ENCODE measurements at places on chromosomes 6 and 20.

- DNase-seq: no peak
- H3K27ac ChIP-seq: no peak overlapping the region
- H3K4me1 ChIP-seq: no peaks in the 10 kb centered on the region
- H3K4me3 ChIP-seq: no peak overlapping the region
- H3K27me3 ChIP-seq: no peaks in the 10 kb centered on the region
- H3K36me3 ChIP-seq: no peaks in the 10 kb centered on the region
Observed at GRCh38 chr6:145643760-145644159, 91.6 kb downstream of the EPM2A start.

DNA sequence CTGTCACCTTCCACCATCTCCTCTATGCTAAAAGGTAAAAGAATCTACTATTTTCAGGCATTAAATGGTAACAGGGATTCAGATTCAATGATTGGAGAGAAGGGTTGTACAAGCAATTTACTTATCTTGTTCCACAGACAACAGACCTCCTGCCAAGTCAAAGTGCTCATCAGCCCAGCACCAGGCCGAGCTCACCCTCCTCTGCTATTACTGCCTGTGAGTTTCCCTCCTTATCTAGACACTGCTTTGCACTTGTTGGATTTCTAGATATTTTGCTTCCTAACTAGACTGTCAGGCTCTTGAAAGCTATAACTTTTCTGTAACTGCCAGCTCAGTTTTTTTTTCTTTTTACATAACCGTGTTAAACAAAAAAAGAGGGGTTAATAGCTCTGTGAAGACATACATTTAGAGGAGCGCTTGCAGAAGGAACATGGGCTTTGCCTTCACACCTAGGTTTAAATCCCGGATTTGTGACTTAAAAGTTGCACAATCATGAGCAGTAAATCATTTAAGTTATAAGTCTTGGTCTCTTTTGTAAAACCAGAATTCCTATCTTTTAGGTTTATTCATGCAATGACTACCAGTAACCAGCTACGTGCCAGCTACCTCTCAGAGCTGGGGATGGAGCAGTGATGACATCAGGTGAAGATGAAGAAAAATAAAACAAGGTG is 1.1 kb upstream of the FAM162B start:
- H3K4me3 ChIP-seq: peak overlapping the region; percentile 89
- H3K27me3 ChIP-seq: peaks cover 54% of the 10 kb centered on the region
- H3K27ac ChIP-seq: no peak overlapping the region
- H3K4me1 ChIP-seq: peaks cover 8% of the 10 kb centered on the region

GRCh38 chr6:1986454-1987243 is 258.8 kb downstream of the GMDS start:
- H3K27ac ChIP-seq: no peak overlapping the region
- no peaks in the 10 kb centered on the region for H3K27me3 ChIP-seq
- H3K4me1 ChIP-seq: no peaks in the 10 kb centered on the region
- peaks cover 15% of the 10 kb centered on the region for H3K36me3 ChIP-seq
- H3K4me3 ChIP-seq: no peak overlapping the region

- no peak overlapping the region for H3K4me3 ChIP-seq
- DNase-seq: no peak
- peaks cover 8% of the 10 kb centered on the region for H3K27me3 ChIP-seq
- H3K27ac ChIP-seq: no peak overlapping the region
- no peaks in the 10 kb centered on the region for H3K36me3 ChIP-seq
Observed at GRCh38 chr6:72553531-72554511, 68.0 kb upstream of the KCNQ5 start.

GRCh38 chr20:44759595-44759994 is 13.9 kb downstream of the KCNK15 start:
- peaks cover 8% of the 10 kb centered on the region for H3K27me3 ChIP-seq
- H3K4me1 ChIP-seq: no peaks in the 10 kb centered on the region
- DNase-seq: no peak
- H3K4me3 ChIP-seq: no peak overlapping the region
- no peak overlapping the region for H3K27ac ChIP-seq
- H3K36me3 ChIP-seq: no peaks in the 10 kb centered on the region

DNA sequence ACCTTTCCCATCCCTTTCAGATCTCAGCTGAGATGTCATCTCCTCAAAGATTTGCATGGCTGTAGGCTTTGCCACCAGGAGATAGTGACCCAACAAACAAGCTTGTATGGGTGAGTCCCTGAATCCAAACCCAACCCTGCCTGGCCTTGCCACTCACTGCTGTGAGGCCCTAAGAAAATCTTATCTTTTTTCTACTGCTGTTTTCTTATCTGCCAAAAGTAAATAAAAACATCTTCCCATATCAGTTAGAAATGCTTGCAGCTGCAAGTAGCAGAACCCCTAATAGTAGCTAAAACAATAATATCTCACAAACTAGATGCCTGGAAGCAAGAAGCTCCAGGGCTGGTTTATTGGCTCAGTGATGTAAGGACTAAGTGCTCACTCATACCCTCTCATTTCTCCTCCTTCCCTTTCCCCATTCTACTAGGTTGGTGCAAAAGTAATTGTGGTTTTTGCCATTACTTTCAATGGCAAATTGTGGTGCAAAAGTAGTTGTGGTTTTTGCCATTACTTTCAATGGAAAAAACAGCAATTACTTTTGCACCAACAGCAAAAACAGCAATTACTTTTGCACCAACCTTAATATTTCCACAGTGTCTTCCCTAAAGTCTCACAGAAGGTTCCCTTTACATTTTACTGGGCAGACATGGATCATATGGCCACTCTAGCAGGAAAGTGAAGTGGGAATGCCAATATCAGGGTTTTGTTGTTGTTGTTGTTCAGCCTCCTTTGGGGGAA is 56.7 kb upstream of the PSMF1 start:
- no peak for DNase-seq
- no peaks in the 10 kb centered on the region for H3K4me1 ChIP-seq
- no peaks in the 10 kb centered on the region for H3K36me3 ChIP-seq
- no peak overlapping the region for H3K4me3 ChIP-seq
- H3K27me3 ChIP-seq: no peaks in the 10 kb centered on the region
- H3K27ac ChIP-seq: no peak overlapping the region

- no peaks in the 10 kb centered on the region for H3K27me3 ChIP-seq
- H3K36me3 ChIP-seq: peaks cover 2% of the 10 kb centered on the region
- peak overlapping the region; percentile 87 for H3K4me3 ChIP-seq
- DNase-seq: peak; percentile 84
- peaks cover 40% of the 10 kb centered on the region for H3K4me1 ChIP-seq
Observed at GRCh38 chr20:33667676-33668465, 1.1 kb downstream of the ACTL10 start.

GRCh38 chr6:80029470-80029869 is 25.0 kb downstream of the TTK start:
- no peaks in the 10 kb centered on the region for H3K27me3 ChIP-seq
- H3K4me1 ChIP-seq: peaks cover 10% of the 10 kb centered on the region
- H3K4me3 ChIP-seq: no peak overlapping the region
- peaks cover 48% of the 10 kb centered on the region for H3K36me3 ChIP-seq

- H3K27ac ChIP-seq: peak overlapping the region; percentile 67
- H3K27me3 ChIP-seq: no peaks in the 10 kb centered on the region
- H3K4me1 ChIP-seq: no peaks in the 10 kb centered on the region
- no peak overlapping the region for H3K4me3 ChIP-seq
- peaks cover 2% of the 10 kb centered on the region for H3K36me3 ChIP-seq
- no peak for DNase-seq
Observed at GRCh38 chr6:82971877-82972460, 93.7 kb downstream of the UBE3D start.

GRCh38 chr6:124676033-124676432 is 286.2 kb upstream of the RNF217 start:
- DNase-seq: no peak
- H3K27me3 ChIP-seq: no peaks in the 10 kb centered on the region
- no peak overlapping the region for H3K4me3 ChIP-seq
- H3K36me3 ChIP-seq: peaks cover 5% of the 10 kb centered on the region

DNA sequence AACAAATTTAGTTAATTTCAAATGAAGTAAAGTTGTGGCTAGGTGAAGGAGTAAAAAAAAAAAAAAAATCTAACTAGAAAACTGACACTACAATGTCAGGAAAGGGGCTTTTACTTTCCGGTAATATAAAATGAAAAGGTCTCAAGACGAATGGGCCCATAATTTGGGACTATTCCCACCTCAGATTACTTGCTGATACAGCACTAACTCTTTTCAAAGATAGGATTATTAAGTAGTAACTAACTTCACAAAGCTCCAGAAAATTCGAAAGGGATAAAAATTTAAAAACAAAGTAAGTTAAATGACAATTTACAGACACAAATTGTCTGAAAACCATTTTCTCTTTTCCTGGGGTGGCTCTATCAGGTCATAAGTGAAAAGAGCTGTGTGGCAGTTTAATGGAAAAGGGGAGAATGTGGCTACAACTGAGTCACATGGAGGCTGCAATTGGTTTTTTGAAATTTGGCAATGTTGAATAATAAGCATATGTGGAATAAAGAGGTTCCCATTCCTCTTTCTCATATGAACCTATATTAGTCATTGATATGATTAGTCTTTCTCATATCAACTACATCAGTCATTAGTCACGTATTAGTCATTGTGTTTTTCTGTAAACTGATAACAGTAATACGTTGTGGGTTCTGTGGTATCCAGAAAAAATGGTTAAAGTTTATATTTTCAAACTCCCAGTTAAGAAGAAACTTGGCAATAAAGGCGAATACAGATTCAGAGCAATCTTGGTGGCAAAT is 78.0 kb downstream of the RWDD2A start:
- peak overlapping the region; percentile 63 for H3K27ac ChIP-seq
- peaks cover 10% of the 10 kb centered on the region for H3K4me1 ChIP-seq
- H3K27me3 ChIP-seq: peaks cover 14% of the 10 kb centered on the region
- no peak for DNase-seq
- no peak overlapping the region for H3K4me3 ChIP-seq

- peaks cover 97% of the 10 kb centered on the region for H3K27me3 ChIP-seq
- peaks cover 74% of the 10 kb centered on the region for H3K4me1 ChIP-seq
- DNase-seq: no peak
- H3K27ac ChIP-seq: peak overlapping the region; percentile 55
Observed at GRCh38 chr6:10413850-10414738, 780 bp downstream of the TFAP2A start.

DNA sequence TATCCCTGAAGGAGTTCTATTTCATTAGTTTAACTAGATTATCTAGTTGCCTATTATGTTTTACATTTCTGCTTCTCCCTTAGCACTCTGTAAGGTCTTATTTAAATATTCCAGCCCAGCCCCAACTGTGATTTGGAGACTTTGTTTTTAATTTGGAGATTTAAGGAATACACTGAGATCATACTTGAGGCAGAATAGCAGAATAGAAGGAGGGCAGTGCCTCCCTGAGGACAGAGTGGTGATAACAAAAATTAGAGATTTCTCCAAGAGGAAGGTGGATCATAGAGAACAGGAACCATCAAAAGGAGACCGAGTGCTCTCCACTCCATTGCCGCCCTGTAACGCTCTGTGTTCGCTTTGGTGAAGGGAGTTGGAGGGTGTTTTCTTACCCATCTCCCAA is 14.8 kb upstream of the CD164 start:
- peaks cover 23% of the 10 kb centered on the region for H3K4me1 ChIP-seq
- H3K27me3 ChIP-seq: no peaks in the 10 kb centered on the region
- no peak overlapping the region for H3K4me3 ChIP-seq
- DNase-seq: no peak

GRCh38 chr20:23928353-23928752 is 48.8 kb upstream of the CST5 start:
- H3K27me3 ChIP-seq: no peaks in the 10 kb centered on the region
- no peak for DNase-seq
- no peak overlapping the region for H3K27ac ChIP-seq
- H3K4me3 ChIP-seq: peak overlapping the region; percentile 54
- no peaks in the 10 kb centered on the region for H3K36me3 ChIP-seq

GRCh38 chr6:81451787-81452186 is 300.7 kb downstream of the TENT5A start:
- no peak overlapping the region for H3K4me3 ChIP-seq
- no peak overlapping the region for H3K27ac ChIP-seq

DNA sequence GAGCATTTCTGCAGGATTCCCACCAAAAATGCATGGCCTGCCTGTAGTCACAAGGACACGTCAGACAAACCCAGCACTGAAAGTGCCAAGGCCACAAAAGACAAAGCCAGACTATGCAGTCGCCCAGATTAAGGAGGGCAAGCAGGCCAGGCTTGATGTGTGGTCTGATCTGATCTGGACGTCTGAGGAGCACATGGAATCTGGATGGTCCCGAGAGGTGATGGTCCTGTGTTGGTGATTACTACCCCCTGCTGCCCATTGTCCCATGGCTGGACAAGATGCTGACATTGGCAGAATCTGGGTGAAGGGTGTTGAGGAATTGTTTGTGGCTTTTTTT is 17.1 kb downstream of the NPEPL1 start:
- H3K36me3 ChIP-seq: no peaks in the 10 kb centered on the region
- no peak overlapping the region for H3K27ac ChIP-seq
- H3K4me3 ChIP-seq: no peak overlapping the region
- H3K4me1 ChIP-seq: no peaks in the 10 kb centered on the region

GRCh38 chr6:150018846-150019580 is 6.3 kb downstream of the RAET1L start:
- peaks cover 60% of the 10 kb centered on the region for H3K27me3 ChIP-seq
- DNase-seq: no peak
- no peaks in the 10 kb centered on the region for H3K36me3 ChIP-seq
- peaks cover 23% of the 10 kb centered on the region for H3K4me1 ChIP-seq
- H3K4me3 ChIP-seq: no peak overlapping the region

DNA sequence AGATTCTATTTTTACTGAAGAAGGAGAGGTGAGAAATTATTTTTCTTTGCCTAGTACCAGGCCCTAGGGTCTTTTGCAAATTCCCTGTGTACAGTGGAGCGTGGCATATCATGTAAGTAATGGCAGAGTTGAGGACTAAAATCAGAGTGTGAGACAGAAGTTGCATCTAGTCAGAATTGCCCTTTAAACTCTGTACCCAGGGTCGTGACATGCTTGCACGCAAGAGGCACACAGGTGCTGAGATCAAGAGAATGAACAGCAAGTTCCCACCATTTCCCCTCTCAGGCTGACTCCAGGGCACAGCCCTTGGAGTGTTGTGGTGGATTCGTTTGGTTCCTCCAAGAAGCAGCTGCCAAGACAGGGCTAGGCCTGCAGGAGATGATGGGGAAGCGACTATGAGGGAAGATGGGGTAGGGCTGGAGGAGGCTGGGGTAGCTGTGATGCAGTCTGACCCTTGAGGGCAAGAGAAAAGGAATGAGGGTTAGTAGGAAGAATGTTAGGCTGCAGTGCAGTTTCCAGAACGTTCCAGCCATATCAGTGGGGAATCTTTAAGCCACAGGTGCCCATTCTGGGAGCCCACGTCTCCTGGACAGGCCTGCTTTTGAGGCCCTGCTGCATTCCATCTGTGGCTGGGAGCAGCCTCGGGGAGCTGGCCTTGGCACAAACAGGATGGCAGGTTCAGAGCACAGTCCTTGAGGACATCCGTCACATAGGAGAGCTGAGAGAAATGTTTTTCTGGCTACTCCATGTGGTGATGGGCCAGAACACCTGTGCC is 6.9 kb downstream of the NELFCD start:
- no peaks in the 10 kb centered on the region for H3K27me3 ChIP-seq
- no peak for DNase-seq
- H3K4me1 ChIP-seq: peaks cover 44% of the 10 kb centered on the region
- H3K4me3 ChIP-seq: no peak overlapping the region
- H3K36me3 ChIP-seq: peaks cover 25% of the 10 kb centered on the region

- H3K4me3 ChIP-seq: peak overlapping the region; percentile 74
- H3K27me3 ChIP-seq: no peaks in the 10 kb centered on the region
- peak overlapping the region; percentile 98 for H3K27ac ChIP-seq
- no peak for DNase-seq
- H3K4me1 ChIP-seq: peaks cover 89% of the 10 kb centered on the region
- peaks cover 12% of the 10 kb centered on the region for H3K36me3 ChIP-seq
Observed at GRCh38 chr6:14728396-14729024, 517.4 kb upstream of the JARID2 start.
